ENCODE measurements at places on chromosomes 12 and 14.

DNA sequence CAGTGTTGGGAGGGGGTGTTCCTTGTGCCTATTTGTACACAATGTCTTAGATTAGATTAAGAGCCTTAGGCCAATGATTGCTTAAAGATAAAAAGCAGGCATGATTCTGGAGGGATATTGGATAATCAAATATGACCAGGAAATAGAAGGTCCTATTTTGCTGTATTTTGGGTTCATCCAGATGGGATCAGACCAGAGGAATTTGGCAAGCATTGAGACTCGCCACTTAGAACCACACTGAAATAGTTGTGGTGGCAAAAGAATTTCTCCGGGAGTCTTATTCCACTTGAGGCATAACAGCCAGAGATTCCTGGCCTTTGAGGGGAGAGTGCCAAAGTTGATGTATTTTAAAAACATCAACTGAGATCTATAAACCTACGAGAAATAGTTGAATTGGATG lies 327.2 kb downstream of the RAD51B start:
- no peak for DNase-seq

DNA sequence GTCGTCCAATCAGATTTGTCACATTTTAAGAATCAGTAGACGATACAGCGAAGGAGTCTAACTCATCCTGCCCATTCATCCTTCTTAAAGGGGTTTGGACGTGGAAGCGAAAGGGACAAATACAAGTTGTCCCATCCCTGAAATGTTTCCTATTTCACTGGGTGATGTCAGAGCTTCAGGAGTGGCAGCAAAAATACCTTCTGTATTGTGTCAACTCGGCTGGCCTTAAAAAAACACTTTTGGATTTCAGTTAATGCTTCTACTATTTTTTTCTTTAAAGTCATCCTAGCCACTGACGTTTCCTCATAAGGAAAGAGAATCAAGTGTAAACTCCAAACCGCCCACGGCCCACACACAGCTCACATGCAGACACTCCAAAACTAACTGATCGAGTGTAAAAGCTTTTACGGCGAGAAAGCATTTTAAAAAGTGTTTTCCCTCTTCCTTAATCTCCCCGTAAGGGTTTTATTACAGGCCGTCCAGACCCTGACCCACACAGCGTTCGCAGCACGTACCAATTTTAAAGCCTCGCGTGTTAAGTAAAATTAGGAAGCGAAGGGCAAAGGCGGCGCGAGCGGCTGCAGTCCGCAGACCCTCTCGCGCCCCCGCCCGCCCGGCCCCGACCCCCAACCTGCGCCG lies 593 bp downstream of the CFL2 start:
- DNase-seq: peak; percentile 40

DNA sequence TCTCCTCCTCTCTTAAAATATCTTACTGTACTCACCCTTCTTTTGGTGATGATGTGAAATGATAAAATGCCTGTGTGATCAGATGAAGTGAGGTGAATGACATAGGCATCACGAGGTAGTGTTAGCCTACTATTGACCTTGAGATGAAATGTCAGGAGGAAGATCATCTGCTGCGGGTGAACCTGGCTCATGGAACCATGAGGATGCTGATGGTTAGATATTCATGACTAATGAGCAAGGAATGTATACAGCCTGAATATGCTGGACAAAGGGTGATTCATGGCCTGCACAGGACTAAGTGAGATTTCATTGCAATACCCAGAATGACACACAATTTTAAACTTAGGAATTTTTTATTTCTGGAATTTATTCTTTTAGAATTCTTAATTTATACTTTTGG lies 89.6 kb downstream of the DAAM1 start:
- DNase-seq: no peak

DNA sequence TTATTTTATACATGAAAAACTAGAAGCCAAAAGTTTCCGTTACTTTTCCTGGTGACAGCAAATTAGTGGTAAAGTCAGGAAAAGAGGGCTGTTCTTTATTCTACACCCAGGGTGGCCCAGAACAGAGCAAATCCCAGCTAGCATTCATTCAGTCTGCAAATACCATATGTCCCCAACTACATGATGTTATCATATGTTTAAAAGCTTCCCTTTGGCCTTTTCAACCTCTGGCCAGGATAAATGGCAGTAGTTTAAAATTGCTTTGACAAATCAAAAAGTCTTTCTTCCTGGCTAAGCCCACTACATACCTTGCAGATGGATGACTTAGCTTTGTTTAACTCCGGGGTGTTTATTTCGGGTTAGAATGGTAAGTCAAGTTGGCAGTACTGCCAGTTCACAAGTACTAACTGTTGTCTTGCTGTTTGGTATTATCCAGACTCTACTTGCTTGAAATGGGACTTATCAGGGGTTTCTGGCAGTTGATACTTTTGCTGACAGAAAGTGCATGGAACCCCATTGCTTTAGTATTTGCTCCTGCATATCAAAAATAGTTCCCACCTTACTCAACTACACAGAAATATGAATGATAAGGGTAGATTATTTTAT lies 69.7 kb downstream of the PKP2 start:
- DNase-seq: no peak

GRCh38 chr14:81252278-81252677 lies 31.5 kb upstream of the GTF2A1 start:
- DNase-seq: no peak

GRCh38 chr12:106551410-106551809 lies 31.4 kb upstream of the RFX4 start:
- no peak for DNase-seq

GRCh38 chr12:46179693-46180452 lies 89.0 kb downstream of the SLC38A1 start:
- DNase-seq: no peak

DNA sequence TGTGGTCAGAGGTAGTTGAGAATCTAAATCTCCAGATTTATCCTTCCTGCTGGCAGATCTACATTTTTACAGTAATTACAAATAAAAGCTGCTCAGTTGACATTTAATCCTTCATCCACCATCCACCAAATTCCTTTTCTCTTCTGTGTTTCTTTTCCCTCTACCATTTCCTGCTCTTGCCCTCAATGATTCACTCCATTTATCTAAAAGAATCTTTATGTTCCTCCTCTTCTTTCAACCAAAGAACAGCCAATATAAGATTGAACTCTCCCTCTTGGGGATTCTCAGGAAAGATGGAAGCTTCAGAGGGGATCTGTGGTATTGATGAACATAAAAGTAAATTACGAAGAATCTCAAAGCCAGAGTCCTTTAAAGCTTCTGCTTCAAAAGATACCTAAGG lies 4.4 kb downstream of the MAP4K5 start:
- DNase-seq: no peak

- DNase-seq: no peak
Observed at GRCh38 chr12:80001562-80001961, 66.7 kb upstream of the PPP1R12A start.

GRCh38 chr12:97572220-97572619 lies 109.6 kb downstream of the RMST start:
- no peak for DNase-seq

GRCh38 chr12:126312457-126312856 lies 1247.2 kb downstream of the AACS start:
- no peak for DNase-seq

- DNase-seq: no peak
Observed at GRCh38 chr12:83432176-83432719, 745.5 kb downstream of the TMTC2 start.

DNA sequence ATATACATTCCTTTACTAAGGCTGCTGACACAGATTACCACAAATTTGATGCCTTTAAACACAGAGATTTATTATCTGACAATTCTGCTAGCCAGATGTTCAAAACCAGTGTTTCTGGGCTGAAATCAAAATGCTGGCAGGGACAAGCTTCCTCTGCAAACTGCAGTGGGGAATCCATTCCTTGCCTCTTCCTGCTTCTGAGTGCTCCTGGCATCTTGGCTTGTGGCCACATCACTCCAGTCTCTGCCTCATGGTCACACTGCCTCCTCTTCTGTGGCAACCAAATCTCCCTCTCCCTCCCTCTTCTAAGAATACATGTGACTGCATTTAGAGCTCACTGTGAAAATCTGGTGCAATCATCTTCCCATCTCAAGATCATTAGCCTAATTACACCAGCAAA lies 235.7 kb downstream of the TTC8 start:
- DNase-seq: no peak

DNA sequence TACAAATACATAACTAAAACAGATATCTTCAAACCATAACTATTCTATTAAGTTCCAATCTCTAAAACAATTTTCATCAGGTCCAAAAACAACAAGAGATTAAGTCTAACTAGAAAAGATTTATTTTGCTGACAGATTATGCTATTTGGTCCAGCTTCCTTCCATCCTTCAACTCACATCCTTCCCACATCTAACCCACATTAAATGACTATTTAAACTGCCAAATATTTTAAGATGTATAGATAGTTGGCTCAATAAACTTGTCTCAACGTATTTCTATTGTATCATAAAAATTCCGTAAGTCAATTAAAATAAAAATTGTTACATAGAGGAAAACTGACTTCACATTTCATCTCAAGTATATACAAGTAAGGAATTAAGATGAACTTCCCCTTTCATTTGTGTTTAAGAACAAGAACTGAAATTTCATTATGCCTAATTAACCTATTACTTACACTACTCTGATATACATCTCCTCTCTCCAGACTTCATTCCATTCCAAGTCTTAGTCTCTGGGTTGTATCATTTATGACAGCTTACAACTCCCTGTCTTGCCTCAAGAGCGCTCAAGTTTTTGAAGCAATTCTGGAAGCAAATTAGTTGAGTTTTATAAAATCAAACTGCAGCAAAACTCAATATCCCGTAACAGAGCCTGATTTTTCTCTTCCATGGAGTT lies 25.4 kb downstream of the PAWR start:
- DNase-seq: no peak

DNA sequence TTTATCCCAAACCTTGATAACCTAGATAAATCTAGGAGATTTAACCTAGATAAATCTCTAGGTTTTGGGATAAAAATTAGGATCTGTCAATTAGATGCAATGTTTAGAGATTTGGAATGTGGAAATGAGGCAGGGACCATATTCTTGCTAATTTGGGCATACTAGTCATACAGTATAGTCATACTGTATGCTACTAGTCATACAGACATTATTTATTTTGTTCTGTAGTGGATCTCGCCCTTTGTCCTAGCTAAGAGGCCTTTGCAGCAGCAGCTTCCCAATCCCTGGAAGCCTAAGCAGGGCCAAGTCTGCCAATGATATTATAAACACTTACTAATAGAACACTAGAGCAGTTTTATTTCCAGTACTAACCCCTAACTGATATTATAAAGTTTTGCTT lies 136.4 kb downstream of the CEP128 start:
- no peak for DNase-seq

GRCh38 chr14:22112004-22112403 lies 438.4 kb upstream of the OR4E1 start:
- peak; percentile 31 for DNase-seq

GRCh38 chr12:123083661-123084571 lies 67.0 kb downstream of the PITPNM2 start:
- DNase-seq: no peak

DNA sequence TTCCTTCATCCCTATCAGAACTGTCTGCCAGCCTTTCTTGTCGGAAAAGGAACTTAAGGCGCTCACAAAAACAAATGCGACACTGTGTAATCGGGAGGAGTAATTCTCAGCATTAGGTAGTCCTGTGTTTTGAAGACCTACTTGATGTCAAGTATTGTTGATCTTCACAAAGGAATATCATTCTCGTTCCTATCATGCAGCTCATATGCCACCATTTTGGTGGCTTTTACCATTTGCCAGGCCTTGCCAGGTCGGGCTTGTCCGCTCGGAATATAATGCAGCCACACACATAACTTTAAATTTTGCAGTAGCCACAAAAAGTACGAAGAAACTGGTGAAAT lies 903 bp upstream of the PPP4R3A start:
- no peak for DNase-seq

DNA sequence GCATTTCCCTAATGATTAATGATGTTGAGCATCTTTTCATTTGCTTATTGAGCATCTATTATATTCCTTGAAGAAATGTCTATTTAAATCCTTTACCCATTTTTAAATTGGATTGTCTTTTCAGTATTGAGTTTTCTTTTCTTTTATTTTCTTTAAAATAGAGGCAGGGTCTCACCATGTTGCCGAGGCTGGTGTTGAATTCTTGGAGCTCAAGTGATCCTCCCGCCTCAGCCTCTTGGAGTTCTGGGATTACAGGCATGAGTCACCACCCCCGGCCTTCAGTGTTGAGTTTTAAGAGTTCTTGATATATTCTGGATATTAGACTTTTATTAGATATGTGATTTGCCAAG lies 73.3 kb upstream of the HECTD1 start:
- DNase-seq: no peak

GRCh38 chr12:15540469-15540872 lies 218.2 kb downstream of the PTPRO start:
- no peak for DNase-seq

DNA sequence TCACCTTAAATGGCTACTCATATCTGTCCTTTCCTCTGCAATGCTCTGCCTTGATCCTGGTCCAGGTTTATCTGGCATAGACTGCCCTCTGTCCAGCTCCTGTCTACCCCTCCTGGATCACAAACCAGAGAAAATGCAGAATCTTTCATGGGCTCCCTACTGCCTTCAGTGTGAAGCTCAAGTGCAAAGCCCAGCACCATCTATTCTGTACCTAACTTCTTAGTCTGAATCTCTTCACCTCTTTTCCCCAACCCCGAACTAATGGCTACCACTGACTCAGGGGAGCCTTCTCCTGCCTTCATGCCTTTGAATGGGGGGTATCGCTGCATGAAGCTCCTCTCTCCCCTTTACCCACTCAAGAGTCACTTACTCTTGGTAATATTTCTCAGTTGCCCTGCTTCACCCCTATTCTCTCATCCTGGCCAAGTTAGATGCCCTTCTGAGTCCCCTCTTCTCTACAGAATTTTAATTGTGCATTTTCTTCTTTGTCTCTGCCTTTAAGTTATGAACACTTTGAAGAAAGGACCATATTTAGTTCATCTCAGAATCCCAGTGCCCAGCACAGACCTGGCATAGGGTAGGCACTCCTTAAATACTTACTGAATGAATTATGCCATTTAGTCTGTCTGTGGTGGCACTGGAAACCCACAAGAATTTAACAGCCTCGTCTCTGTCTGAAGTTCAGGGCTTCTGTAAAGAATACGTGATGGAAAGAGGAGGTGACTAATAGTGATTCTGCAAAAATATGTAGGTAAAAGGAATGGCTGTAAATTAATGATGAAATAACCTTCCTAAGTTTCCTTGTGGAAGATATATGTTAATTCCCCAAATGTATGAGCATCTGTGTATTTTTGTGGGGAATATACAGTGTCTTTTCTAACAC lies 191.3 kb upstream of the AMIGO2 start:
- DNase-seq: no peak

DNA sequence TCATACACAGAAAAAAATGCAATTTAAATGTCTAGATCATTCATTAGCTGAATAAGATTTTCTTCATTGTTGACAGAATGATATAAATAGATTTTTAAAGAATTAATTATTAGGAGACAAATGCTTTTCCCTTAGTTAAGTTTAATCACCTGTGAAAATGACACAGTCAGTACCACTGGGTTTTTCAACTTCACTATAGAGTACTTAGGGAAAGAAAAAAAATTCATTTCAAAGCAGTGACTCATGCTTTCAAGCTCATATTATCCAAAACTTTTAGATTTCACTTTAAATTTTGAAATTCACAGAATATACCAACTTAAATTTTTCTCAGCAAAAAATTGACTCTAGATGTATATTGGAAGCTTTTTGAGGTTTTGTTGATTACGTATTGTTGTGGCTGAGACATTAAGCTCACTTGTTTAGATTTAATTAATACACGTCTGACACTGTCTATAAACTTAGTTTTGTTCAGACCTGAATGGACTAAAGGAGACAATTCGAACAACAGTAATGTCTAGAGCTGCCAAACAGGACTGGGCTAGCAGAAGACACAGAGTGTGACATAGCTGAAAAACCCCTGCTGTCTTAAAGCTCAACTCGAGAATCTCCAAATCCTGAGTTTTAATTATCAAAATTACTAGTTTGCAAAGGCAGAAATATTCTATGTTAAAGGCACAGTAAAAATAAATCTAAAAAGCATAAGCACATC lies 1.6 kb downstream of the MGAT4C start:
- DNase-seq: no peak

Measured in stimulated activated CD4-positive, alpha-beta T cell treated with anti-CD3 and anti-CD28 coated beads, Interleukin-1b, Interleukin-23, amount 100 ng/mL, for 4 hours (primary cell).